Fibroblast of upper back skin (primary cell): ENCODE measurements at places on chromosomes 3 and 15.

- DNase-seq = no peak
Measured at GRCh38 chr3:34504366-34504765, 705.9 kb downstream of the PDCD6IP start.

DNA sequence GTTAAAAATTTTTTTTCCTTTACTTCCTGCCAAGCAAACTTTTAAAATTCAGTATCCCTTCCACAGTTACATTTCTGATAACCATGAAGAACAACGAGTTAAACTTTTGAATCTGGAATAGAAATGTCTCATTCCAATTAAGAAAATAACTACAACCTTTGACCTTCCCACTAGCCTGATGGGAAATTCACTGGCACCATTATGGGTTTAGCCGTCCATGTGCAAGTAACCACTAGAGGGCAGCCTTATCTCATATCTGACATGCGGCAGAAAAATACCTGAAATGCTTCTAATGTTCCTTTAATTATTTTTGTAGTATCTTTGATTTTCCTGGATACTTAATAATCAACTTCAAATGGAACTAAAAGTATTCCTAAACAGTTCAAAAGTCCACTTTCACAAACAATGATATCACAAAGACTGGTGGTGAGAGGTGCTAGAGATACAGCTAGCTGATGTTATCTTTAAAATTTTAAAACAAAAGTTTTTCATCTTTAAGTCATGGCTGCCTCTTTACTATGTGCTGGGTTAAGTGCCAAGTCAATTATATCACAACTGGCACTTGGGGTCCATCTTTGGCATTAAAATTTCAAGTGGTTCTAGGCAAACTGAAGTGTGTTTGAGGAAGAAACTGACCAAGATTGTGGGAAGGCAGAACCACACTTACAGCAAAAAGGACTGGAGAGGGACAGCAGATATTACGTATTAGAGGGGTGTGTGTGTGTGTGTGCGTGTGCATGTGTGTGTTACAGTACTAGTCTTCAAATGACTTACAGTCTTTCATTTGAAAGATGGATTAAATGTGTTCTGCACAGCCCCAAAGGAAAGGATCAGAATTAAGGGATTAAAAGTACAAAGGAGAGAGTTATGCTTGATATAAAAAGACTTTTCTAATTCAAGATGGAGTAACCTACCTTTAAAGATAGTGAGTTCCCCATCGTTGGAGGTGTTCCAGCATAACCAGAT, 107.1 kb upstream of the ICE2 start:
- peak; percentile 68 for DNase-seq

- peak; percentile 57 for DNase-seq
Measured at GRCh38 chr3:33331414-33331813, 54.2 kb downstream of the FBXL2 start.

- no peak for DNase-seq
Measured at GRCh38 chr15:80003934-80004472, 33.0 kb upstream of the BCL2A1 start.

DNA sequence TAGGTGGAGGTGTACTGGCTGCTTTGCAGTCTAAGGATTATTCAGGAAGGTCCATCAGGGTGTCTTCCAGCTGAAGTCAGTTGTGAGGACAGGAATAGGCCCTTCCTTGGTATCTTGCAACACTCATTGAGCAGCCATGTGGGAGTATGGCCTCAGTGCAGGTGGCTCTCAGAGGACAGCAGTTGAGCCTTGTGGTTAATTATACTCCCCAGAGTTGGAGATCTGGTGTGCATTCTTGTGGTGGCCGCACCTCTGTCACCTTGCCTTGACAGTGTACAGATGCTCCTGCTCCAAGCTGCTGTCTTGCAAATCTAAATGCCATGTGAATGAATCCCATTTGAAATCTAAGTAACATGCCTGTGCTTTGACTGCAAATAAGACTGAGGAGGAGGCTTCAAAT, 339.9 kb upstream of the BCHE start:
- DNase-seq = no peak

DNA sequence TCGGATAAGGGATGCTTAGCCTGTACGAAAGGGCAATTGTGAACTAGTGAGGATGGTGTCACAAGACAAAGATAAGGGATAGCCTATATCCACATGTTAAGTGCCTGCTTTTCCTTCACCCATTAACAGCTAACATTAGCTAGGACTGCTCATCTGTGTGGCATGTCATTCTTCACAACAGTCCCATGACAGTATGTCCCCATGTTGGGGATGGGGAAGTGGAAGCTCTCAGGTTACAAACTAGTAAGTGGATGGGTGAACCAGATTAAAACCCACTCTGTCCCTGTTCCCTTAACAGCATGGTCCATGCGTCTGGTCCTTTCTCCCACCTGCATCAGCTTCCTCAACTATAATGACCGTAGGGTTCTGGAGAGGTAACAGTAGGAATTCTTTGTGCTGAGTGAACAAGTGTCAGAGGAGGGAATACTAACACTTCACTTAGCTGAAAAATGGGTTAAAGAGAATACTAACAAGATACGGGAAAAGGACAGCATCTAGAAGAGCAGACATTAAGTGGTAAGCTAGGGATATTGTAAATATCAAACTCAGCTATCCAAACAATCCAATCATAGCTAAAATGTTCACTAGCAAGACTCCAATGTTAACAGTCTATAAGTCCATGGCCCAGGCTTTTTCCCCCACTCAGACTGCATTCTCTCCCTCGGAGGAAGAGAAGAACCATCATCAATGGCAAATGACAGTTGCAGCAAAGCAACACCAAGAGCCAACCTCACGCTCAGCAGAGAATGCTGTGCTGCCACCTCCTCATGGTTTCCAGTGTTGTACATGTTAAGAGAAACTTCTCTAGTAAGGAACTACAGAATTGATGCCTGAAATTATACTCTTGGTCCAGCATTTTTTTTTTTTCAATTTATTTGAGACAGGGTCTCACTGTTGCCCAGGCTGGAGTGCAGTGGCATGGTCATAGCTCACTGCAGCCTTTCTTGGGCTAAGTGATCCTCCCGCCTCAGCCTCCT, 5.0 kb downstream of the RPLP1 start:
- DNase-seq = no peak

GRCh38 chr3:138369151-138369900, 20.9 kb downstream of the MRAS start:
- no peak for DNase-seq

DNA sequence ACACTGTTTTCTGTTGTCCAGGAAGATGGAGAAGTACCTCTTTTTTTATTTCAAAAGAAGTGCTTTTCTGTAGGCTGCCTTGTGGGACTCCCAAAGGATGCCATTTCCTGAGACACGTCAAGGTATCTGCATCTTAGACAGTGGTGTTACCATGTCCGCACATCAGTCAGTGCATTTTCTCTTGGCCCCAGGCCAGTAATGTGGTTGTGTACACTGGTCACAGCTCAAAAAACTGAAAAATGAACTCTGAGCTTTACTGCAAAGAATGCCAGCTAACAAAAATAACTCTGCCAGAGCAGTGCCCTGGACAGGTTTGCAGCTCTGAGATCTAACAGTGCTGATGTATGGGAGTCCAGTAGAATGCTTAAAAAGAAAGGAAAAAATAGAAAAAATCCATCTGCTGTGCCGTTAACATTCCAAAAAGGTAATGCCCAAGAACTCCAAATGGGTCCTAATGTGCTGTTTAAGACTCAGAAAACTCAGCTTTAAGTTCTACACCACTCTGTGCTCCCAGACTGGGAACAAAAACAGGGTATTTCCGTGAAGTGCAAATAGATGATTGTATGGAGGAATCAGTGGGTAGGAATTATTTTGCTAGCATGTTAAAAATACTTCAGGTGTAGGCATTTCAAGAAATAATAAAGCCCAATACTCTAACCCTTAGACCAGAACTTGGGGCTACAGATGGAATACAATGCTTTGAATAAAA, 315.9 kb downstream of the FEZF2 start:
- DNase-seq = peak; percentile 13

DNA sequence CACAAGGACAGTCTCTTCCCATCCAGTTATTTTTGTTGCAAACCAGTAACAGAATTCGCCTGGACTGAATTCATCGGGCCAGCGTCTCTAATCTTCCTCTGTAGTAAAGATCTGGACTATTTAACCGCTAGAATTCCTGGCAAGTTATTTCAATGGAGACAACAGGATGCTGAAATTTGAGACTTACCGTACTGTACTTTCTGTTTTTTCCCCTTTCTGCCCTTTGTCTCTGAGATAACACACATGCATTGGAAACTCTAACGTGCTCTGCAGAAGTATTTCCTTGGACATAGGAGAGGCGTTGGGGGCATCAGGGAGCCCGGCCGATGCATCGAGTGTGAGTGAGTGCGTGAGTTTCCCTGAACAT, 61.5 kb downstream of the ASB7 start:
- DNase-seq = peak; percentile 43
